Dorsolateral prefrontal cortex (tissue), 122 donors: ENCODE measurements at places on chromosomes 13 and 19. TPM values are rescaled to one million over a fixed set of nuclear protein-coding genes. Genes with fewer than 3 reads are reported as not detected.

Gene IGFL3
- not detected for total RNA-seq

Gene CEACAM4
- total RNA-seq, result not detected

Gene SIGLEC5
- not detected for total RNA-seq

Gene FUT1
- 4.3 TPM for total RNA-seq

Gene PLIN5
- total RNA-seq, result 20.1 TPM

- peak; percentile 82 for DNase-seq
Observed at GRCh38 chr19:4534836-4535658, at the start of gene PLIN5. TSS of gene PLIN5 (minus strand) at chr19:4535224. CDS start at chr19:4534074, 1,150 bp downstream.

DNA sequence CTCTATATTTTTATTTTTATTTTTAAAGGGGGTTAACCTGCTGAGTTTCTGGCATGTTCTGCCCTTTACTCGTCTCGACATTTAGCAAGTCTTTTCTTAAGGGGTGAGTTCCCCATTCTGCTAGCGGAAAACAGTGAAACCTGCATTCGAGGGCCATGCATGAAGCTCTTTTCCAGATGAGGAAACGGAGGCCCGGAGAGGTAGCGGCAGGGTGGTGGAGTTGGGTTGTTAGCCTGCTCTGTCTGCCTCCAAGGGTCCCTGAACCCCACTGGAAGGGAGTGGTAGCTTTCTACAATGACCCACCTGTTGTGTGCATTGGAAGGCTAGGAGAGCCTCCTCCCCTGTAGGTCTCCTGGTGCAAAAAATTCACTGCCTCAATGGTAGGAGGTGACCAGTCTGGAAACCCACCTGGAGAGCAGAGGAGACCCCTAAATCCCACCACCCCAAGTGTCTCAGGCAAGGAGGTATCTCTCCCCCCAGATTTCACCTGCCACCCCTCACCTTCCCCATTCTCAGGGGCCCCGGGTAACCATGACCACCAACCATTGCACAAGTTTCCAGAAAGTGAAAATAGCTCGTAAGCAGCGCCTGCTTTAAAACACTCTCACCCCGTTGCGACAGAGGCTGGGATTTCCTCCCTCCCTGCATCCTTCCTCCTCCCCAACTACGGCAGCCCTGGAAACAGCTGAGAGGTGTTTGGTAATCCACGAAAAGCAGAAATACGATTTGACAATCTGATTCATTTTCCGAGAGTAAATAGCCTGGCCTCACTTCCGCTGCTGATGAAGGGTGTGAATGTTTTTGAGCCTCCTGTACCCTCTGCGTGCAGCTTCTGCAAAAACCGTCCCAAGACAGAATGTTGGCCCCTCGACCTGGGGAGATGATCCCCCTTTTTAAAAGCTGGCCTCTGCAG, 3.5 kb downstream of the KLF2 start:
- peak; percentile 73 for DNase-seq

- DNase-seq, result no peak
Observed at GRCh38 chr13:46343279-46343994, 43.6 kb downstream of the RUBCNL start.

DNA sequence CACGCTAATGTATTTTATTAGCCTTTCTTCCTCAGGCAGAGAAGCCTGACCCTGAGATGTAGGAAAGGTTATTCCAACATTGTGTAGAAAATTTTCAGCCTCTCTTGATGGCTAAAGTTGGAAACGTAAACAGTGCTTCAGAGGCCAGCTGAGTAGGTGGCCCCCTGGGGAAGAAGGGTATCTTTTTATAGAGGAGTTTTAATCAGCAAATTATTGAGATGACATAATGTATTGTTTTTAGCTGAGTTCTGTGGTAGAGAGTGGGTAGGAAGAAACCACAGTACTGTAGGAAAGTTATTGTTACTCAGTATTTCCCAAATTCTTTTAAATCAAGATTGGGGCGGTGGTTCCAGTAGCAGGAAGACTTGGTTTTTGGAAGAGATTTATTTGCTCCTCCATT, 268.8 kb downstream of the DLEU7 start:
- no peak for DNase-seq

GRCh38 chr13:55155046-55155445, 1985.7 kb upstream of the PRR20A start:
- no peak for DNase-seq

DNA sequence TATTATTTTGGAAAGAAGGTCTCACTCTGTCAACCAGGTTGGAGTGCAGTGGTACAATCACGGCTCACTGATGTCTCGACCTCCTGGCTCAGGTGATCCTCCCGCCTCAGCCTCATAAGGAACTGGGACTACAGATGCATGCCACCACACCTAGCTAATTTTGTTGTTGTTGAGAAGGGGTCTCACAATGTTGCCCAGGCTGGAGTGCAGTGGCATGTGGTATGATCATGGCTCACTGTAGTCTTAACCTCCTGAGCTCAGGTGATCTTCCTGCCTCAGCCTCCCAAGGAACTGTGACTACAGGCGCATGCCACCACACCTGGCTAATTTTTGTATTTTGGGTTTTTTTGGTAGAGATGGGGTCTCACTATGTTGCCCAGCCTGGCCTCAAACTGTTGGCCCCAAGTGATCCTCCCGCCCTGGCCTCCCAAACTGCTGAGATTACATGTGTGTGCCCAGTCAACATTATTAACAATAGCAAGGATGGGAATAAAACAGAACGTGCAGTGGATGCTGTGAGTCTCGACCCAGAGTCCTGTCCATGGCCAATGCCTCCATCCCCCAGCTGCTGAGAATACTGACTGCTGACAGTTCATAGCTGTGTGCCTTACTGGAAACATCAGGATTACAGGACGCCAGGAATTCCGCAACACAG, 5.4 kb upstream of the MBD3L3 start:
- DNase-seq, result no peak

DNA sequence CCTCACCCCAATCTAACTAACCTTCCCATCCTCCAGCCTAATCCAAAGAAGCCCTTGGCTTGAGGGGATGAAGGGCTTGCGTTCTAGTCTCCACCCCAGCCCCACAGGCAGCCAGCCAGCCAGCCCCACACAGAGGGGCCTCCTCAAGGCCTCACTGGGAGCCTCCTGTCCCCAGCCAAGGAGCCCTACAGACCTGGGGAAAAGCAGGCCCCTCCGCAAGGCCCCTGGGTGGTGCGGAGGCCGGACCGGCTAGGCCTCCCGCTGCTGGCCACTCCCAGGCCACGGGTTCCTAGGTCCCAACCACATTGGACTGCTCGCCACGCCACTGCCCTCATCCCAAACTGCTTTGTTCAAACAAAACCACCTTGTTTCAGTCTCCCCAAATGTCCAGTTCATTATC, 78.0 kb downstream of the ZIC5 start:
- no peak for DNase-seq

- peak; percentile 62 for DNase-seq
Observed at GRCh38 chr19:12668932-12669269, 2.3 kb downstream of the WDR83 start.
